ENCODE measurements at places on chromosomes 2 and 18.
A peak's percentile ranks its signal among the peaks of the same experiment; 100 is the strongest.

DNA sequence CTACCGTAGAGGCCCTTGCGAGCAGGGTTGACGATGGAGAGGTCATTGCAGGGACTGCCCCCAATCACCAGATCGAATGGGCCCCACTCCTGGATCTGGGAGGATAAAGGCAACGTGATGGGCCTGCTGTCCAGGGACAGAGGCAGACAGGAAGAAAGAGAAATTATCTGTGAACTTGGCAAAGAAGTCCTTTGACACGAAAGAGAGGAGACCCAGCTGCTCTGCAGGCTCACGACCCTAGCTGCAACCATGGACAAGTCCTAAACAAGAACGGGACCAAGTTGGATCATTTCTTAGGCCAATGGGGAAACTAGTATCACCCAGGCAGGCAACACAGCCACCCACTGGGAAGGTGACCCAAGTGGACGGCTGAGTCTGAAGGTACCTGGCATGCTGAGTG, 72.3 kb upstream of the POMC start:
- no peaks in the 10 kb centered on the region for H3K27me3 ChIP-seq
- H3K36me3 ChIP-seq: peaks cover 73% of the 10 kb centered on the region
- peaks cover 3% of the 10 kb centered on the region for H3K4me1 ChIP-seq
- H3K4me3 ChIP-seq: no peak overlapping the region

DNA sequence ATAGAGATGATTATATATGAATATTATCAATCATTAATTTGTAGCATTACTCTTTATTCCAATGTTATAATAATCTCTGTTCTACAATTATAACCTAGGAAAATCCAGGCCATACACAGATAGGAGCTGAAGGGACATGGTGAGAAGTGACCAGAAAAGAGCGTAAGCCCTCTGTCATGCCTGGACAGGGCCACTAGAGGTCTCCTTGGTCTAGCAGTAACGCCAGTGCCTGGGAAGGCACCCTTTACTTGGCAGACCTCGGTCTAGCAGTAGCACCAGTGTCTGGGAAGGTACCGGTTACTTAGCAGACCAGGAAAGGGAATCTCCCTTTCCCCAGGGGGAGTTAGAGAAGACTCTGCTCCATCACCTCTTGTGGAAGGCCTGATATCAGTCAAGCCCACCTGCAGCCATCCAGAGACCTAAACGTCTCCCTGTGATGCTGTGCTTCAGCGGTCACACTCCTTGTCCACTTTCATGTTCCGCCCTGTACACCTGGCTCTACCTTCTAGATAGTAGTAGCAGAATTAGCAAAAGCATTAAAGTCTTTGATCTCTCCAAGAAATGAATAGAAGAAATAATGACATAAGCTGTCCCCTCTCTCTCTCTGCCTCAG, 447.5 kb upstream of the FSIP2 start:
- H3K4me1 ChIP-seq: no peaks in the 10 kb centered on the region
- H3K36me3 ChIP-seq: no peaks in the 10 kb centered on the region
- no peaks in the 10 kb centered on the region for H3K27me3 ChIP-seq
- no peak overlapping the region for H3K4me3 ChIP-seq
- peak; percentile 47 for DNase-seq

GRCh38 chr2:175620106-175620505, 382.0 kb downstream of the LNPK start:
- no peak overlapping the region for H3K27ac ChIP-seq
- no peak overlapping the region for H3K4me3 ChIP-seq
- DNase-seq: no peak
- H3K27me3 ChIP-seq: no peaks in the 10 kb centered on the region
- no peaks in the 10 kb centered on the region for H3K4me1 ChIP-seq

GRCh38 chr2:128693743-128694029, 375.0 kb upstream of the HS6ST1 start:
- H3K27ac ChIP-seq: no peak overlapping the region
- H3K27me3 ChIP-seq: no peaks in the 10 kb centered on the region
- DNase-seq: no peak
- H3K36me3 ChIP-seq: no peaks in the 10 kb centered on the region

- H3K27me3 ChIP-seq: no peaks in the 10 kb centered on the region
- DNase-seq: no peak
- no peak overlapping the region for H3K27ac ChIP-seq
- H3K4me1 ChIP-seq: peaks cover 14% of the 10 kb centered on the region
- peaks cover 19% of the 10 kb centered on the region for H3K36me3 ChIP-seq
- no peak overlapping the region for H3K4me3 ChIP-seq
Observed at GRCh38 chr2:66543257-66543767, 108.4 kb downstream of the MEIS1 start.

DNA sequence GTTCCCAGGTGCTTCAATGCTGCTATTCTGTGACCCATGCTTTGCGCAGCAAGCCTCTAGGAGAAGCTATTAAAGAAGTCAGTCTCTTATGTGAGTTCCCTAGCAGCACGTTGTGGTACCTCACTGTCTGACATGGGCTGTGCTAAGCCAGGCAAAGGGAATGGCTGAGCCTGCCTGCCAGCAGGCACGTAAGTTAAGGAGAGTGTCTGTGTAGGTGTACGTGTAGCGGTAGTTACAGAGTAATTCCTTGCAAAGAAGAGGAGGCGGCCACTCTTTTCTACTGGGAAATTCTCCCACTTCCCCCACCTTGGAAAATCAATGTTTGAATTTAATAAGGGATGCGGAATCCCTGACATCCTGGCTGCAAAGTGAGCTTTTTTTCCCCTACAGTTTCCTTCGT, 123.5 kb upstream of the LYPD1 start:
- no peaks in the 10 kb centered on the region for H3K4me1 ChIP-seq
- H3K27me3 ChIP-seq: no peaks in the 10 kb centered on the region
- no peaks in the 10 kb centered on the region for H3K36me3 ChIP-seq
- DNase-seq: no peak
- H3K27ac ChIP-seq: no peak overlapping the region
- H3K4me3 ChIP-seq: no peak overlapping the region

DNA sequence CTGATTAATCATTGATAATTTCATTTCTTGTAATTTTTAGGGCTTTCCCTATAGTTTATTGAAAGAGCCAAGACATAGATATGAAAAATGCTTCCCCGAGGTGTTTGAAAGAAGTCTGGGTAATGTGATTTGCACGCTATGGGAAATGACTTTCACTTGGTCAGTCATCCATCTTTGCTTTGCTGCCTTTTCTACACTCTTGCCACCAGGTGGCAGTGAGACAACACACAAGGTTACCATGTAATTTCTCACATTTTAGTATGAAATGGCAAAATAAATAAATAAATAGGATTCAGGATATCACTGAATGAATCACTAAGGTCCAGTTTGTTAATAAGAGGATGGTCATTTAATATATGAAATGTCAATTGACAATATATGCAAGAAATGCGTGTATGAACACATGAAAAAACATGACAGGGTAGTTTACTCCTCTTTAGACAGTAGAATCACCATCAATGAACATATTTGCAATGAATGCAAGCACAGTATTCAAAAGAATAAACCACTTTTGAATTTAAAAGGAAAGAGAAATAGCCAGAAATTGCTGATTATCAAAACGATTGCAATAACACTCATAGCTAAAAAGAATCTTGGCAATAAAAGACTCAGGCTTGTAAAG, 52.2 kb upstream of the KCNH7 start:
- no peaks in the 10 kb centered on the region for H3K27me3 ChIP-seq
- no peaks in the 10 kb centered on the region for H3K36me3 ChIP-seq
- no peak overlapping the region for H3K27ac ChIP-seq
- no peak overlapping the region for H3K4me3 ChIP-seq
- DNase-seq: no peak

DNA sequence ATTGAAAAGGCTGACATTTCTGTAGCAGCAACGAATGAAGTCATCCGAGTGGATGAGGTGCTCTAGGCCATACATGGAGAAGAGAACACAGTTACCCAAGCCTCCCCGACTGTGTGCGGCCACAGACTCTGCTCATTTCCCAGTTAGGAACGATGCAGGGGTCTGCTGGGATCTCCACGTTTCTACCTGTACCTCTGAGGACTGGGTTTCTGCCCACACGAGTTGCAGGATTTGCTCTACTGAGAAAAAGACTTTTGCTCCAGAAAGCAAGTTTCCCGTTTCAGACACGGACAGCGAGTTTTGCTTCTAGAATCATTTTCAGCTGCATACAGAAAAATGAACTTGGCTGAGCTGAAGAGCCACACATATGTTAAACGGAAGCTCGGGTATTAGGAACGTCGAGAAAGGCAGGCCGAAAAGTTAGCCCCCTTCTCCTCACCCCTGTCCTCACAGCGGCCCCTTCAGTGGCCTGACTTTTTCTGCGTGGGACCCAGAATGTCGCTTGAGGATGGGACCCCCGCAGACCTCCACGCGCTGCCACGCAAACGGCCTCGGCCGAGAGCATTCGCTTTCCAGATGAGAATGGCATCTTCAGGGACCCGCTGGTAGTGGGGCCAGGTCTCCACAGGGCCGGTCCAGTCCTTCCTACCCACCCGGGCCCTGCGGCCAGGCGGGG, 582 bp upstream of the RAB31 start:
- H3K27me3 ChIP-seq: no peaks in the 10 kb centered on the region
- peak overlapping the region; percentile 54 for H3K27ac ChIP-seq
- no peak for DNase-seq
- no peaks in the 10 kb centered on the region for H3K36me3 ChIP-seq
- peak overlapping the region; percentile 80 for H3K4me3 ChIP-seq

GRCh38 chr2:156399224-156399949, 36.8 kb upstream of the GPD2 start:
- no peaks in the 10 kb centered on the region for H3K4me1 ChIP-seq
- no peak overlapping the region for H3K4me3 ChIP-seq
- no peak for DNase-seq
- H3K27ac ChIP-seq: no peak overlapping the region

DNA sequence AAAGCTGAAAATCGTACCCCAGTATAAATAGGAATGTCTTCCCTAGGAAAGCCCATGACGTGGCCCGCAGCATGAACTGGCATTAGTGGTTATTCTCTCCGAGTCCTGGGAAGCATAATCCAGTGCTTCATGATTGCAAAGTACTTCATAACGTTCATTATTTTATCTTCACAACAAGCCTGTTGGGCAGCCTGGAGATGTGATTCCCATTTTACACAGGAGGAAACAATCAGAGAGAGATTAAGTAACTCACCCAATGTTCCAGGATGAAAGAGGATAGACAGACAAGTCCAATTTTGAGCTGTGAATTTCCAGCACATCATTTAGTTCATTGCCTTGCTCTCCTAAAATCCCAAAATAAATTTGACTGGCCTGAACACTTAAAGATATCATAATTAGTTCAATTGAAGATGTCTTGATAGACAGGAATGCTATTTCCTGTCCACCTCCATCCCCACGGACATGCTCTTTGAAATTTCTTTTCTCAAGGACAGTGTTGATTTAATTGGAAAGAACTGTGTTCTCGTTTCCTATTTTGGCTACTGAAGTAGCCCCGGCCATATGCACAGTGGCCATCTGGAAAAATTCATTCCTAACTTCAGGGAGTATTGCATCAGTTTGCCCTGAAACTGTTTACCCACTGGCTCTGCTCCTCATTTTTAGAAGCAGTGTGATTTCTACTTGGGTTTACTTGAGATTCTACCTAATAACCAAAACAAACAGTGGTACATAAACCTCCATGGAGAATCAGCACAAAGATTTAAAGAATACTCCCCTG, 93.9 kb downstream of the VWC2L start:
- H3K4me3 ChIP-seq: no peak overlapping the region
- H3K27me3 ChIP-seq: no peaks in the 10 kb centered on the region
- no peak for DNase-seq
- H3K27ac ChIP-seq: no peak overlapping the region
- no peaks in the 10 kb centered on the region for H3K4me1 ChIP-seq

- no peaks in the 10 kb centered on the region for H3K4me1 ChIP-seq
- no peak overlapping the region for H3K27ac ChIP-seq
- H3K27me3 ChIP-seq: no peaks in the 10 kb centered on the region
- no peaks in the 10 kb centered on the region for H3K36me3 ChIP-seq
- DNase-seq: no peak
Observed at GRCh38 chr2:215738351-215738750, 275.0 kb downstream of the MREG start.

DNA sequence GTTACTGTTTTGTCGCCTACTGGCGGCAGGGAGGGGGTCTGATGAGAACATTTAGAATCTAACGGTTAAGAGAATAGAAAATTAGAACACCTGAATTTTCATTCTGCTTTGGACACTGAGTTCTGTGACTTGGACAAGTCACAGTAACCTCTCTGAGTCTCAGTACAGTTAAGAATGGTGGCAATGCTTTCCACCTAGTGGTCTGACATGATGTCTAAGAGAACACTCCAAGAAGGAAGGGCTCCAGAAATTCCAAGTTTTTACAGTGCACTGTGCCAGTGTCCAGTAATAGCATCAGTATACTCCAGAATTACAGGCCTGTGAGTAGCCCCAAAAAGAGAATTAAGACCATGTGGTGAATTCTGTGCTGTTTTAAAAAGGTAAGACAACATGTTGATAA, 174.1 kb upstream of the ZFP36L2 start:
- H3K4me3 ChIP-seq: no peak overlapping the region
- H3K27ac ChIP-seq: no peak overlapping the region
- peaks cover 2% of the 10 kb centered on the region for H3K4me1 ChIP-seq
- H3K36me3 ChIP-seq: peaks cover 11% of the 10 kb centered on the region
- DNase-seq: peak; percentile 65
- H3K27me3 ChIP-seq: no peaks in the 10 kb centered on the region

DNA sequence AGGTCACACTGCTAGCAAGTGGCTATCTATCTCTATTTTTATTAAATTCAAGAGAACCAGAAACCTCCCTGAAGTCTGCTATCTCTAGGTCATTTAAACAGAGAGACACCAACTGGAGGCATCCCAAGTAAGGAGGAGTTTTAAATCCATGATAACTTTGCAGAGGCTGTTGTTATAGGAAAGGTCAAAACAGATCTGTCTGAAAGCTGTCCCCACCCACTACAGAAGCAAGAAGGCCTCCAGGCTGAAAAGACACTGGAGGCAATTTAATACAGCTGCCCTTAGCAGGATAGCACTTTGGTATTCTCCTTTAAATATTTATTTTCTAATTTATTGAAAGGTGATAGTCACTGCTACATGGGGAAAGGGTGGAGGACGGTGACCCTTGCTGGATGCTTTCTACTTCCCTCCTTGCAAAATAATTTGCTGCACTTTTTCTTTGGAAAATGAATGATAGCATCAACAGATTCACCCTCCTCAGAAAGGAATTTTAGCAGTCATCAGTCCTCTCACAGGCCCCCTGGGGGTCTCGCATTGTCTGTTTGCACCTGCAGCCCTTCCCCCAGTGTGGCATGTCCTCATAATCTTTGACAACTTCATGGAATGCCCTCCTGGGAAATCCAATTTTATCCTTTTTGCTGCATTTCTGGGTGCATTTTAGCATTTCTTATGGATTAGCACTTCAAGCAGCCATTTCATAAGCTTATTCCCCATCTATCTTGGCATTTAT, 429.5 kb upstream of the TNP1 start:
- no peak overlapping the region for H3K4me3 ChIP-seq
- no peaks in the 10 kb centered on the region for H3K36me3 ChIP-seq
- no peak overlapping the region for H3K27ac ChIP-seq
- H3K27me3 ChIP-seq: no peaks in the 10 kb centered on the region
- DNase-seq: no peak
- H3K4me1 ChIP-seq: peaks cover 4% of the 10 kb centered on the region

DNA sequence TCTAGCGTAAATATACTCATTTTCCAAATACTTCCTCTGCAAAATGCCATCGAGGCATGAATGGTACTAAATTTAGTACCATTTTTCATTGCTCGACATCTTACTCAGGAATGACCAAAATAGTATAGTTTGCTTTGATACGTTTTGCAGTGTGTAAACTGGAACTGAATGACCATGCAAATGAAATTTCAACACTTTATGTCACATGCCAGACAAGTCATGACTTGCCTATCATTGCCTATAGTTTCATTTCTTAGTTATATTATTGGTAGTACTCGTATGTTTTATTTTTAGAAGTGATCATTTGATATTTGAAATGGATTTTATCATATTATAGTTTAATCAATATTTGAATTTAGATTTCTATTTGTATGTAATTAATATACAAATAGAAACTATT, 9.1 kb downstream of the MSTN start:
- no peak for DNase-seq
- no peak overlapping the region for H3K27ac ChIP-seq
- H3K4me1 ChIP-seq: no peaks in the 10 kb centered on the region
- no peaks in the 10 kb centered on the region for H3K36me3 ChIP-seq
- no peak overlapping the region for H3K4me3 ChIP-seq

Measured in lung (tissue), 17 donors.